Activated CD8-positive, alpha-beta memory T cell treated with anti-CD3 and anti-CD28 coated beads for 4 hours (primary cell): ENCODE measurements at places on chromosomes 5 and 9.

GRCh38 chr5:172788771-172789686 is 18.0 kb upstream of the DUSP1 start:
- DNase-seq: no peak

GRCh38 chr5:81305785-81306184 is 4.4 kb downstream of the ZCCHC9 start:
- DNase-seq: no peak

DNA sequence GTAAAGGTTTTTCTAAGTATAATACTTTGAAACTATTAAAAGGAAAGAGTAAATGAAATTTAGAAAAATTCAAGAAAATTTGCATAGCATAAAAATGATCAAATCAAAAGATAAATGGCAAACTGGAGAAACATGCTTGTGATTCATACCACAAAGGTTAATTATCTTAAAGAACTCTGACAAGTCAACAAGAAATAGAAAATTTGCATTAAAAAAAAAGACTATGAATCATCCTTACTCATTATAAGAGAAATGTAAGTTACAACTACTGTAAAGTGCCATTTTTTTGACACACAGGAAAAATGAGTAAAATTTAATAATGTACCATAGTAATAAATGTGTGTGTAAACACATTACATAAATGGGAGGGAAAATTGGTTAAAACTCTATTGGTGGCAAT is 624.4 kb upstream of the C9orf72 start:
- DNase-seq: no peak

- no peak for DNase-seq
These were observed 5.4 kb upstream of the ANXA1 start for GRCh38 chr9:73146111-73146815.

DNA sequence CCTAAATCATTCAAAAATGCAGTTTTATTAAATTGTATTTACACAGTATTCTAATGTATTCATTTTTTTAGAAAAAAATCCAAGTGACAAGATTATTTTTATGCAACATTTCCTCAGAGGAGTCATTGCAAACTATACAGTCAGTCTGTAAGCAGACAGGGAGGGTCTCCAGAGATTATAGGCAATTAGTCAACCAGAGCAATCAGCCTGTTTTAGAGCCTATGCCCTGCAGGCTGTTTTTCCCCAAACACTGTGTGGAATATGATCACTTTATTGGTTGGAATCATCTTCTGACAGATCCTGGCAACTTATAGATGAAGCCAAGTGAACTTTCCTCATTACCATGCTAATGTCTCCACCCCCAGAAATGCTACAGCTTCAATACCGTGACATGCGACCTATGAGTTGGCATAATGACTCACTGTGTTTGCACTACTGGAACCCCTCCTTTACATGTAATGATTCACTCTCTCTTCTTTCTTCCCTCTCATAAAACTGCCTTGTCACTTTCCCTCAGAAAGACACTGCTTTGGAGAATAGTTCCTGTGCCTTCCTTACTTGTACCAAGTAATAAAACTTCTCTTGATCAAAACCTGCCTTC is 577.7 kb upstream of the FTMT start:
- DNase-seq: no peak

DNA sequence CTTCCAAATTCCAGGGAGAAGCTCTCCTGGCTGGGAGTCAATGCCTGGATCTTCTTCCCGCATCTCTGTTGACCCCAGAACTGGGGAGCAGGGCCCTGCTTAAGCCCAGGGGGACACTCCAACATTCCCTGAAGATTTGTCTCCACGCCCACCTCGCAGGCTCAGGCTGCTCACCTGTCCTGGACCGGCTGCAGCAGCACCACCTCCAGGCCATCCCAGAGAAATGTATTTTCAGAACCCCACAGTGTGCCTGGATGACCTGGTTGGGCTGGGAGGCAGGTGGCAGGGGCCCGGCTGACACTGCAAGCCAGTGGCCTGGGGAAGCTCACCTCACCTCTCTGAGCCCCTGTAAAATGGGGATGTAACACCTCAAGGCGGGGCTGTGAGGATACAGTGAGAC is 27.1 kb upstream of the ZBTB43 start:
- no peak for DNase-seq

GRCh38 chr9:2116073-2116472 is 100.9 kb downstream of the SMARCA2 start:
- DNase-seq: no peak

DNA sequence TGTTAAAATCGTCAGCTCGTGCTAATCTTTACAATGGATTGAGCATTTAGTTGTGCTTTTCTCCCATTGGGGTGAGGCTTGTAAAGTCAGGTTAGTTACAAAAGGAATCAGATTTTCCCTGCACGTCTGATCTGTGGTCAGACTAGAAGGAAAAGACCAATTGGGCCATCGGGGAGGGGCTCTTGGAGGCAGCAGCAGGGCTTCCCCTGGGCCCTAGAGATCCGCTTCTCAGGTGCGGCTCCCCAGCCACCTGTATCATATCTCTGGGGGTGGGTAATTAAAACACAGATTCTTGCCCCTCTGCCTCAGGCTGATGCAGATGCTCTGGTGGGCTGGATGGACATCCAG is 200.3 kb downstream of the HSPA4 start:
- DNase-seq: no peak

DNA sequence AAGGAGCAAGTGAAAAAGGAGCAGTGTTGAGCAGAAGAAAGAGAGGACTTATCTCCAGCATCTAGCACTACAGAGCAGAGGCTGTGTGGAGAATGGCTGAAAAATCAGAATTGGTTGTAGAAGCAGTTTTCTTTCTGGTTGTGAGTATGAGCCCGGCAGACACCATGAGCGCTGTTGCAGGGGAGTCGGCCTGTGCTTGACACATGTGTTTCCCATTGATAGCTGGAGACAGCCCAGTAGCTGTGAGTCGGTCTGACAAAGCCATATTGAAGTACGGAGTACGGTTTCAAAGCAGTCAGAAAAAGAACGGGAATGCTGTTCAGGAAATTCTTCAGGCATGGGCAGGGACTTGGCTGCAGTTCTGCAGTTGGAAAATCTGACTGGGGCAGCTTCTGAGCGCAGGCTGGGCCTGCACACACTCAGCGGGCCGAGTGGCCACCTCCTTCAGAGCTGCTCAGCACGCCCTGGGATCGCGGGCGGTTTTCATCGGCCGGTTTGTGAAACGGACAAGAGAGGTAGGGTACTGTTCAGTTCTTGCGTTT is at the start of gene SGCD:
Gene SGCD, plus strand, starts transcription at position 447 of the 542 bp plus-strand sequence.
- no peak for DNase-seq

GRCh38 chr9:7970681-7971330 is 171.2 kb upstream of the DMAC1 start:
- DNase-seq: no peak

DNA sequence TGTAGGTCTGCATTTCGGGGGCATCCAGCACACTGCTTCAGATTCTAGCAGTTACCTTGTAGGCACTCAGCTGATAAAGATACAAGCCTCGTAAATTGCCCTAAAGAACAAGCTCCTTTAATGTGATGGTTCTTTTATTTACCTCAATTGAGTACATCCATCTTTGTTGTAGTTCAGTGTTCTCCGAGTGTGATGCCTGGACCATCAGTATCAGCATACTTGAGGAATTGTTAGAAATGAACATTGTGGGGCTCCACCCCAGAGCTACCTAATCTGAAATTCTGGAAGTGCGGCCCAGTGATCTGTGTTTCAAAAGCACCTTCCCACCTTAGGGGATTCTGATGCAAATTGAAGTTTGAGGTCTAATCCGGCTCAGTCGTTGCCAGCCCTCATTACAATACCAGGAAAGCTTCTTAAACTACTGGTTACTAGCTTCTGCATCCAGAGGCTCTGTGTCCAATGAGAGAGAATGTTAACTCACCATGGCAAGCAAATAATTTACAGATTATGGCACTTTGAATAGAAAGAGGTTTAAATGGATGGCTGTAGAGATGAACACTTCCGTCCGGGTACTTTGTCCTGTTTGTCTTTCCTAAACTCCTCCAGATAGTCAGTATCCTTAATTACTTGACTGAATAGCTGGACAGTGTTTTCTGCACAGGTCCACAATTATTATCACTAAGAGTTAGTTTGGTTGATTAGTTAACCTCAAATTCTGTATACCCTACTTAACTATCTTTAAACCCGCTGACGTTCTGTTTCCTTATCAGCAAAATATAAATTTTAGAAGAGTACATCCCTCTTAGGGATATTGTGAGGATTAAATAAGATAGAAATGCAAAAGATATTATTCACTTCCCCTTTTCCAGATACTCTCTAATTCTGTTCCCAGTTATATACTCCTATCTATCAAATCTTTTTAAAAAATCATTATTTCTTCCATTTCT is 47.9 kb downstream of the RAI14 start:
- no peak for DNase-seq

GRCh38 chr9:100639854-100640253 is 62.0 kb downstream of the CAVIN4 start:
- no peak for DNase-seq

DNA sequence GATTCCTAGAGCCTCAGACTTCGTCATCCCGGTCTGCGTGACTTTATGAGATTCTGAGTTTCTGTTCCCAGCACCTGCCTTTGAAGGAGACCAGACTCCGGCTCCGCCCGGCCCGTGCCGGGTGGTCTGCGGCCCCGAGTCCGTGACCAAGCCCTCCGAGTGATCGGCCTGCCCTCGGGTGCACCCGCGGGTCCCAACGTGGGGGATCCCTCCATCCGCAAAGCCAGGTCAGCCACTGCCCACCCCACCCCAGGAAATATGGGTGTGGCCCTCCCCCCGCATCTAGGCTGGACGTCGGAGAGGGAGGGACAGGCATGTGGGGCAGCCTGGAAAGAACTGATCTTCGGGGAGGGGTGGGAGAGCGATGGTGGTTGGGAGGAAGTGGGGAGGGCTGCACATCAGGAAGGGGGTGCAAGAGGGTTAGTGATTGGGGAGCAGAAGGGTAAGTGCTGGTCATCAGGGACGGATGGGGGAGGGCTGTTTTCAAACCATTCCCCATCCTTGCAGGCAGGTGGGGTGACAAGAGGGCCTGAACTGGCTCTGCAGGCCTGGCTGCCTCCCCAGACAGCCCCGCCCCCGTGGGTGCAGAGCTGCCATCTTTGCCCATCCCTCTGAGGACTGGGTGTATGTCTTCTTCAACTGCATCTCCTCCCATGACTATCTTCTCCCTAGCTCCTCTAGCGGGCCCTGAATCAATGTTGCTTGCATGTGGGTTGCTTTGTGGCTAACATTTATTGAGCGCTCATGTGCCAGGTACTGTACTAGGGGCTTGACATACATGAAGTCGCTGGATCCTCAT is 747 bp downstream of the LRSAM1 start:
- peak; percentile 25 for DNase-seq

DNA sequence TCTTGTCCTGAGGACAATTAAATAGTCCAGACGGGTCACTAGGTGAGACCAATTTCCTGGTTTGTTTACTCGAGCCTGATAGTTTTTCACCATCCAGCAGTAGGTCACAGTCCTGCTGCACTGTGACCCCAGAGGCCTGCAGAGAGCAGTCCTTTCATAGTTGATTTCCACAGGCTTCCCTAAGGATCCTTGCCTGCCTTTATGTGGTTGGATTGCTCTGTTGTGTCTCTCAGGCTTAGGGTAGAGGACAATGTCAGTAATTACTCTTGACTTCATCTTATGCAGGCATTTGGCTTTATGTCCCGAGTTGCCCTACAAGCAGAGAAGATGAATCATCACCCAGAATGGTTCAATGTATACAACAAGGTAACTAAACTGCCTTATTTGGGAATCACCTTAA is 9.0 kb upstream of the CATSPER3 start:
- DNase-seq: no peak

- DNase-seq: no peak
These were observed 63.8 kb upstream of the ASS1 start for GRCh38 chr9:130380920-130381469.

DNA sequence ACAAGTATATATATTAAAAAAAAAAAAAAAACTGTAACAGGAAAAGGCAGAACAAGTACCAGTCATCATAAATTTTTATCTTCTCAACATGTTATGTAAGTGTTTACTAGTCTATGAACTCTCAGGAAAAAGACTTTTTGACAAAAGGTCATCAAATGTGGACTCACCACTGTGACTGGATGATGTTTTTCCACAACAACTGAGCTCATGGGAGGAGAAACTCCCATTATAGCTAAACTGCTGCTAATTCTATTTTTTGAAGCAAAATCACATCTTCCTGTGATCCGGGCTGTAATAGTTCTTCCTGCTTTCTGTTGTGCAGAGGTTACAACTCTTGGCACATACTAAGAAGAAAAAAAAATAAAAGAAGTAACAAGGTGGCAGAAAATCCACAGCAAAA is 39.6 kb downstream of the POC5 start:
- DNase-seq: no peak

DNA sequence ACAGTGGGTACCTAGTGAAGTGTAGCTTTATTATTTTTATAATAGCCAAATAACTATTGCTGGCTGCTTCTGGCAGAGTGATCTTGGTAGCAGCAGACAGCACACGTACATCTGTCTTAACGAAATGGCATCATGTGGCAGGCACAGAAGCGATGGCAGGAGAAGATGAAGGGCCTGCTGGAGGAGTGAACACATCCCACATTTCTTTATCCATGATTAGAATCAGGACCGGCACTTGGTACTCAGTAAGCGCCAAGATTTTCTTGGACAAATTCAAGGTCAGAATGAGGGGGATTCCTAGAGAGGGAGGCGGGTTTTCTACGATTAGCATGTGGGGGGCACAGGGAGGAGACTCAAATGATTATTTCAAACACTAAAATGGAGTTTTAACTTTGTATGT is 23.0 kb upstream of the ZNF366 start:
- no peak for DNase-seq

DNA sequence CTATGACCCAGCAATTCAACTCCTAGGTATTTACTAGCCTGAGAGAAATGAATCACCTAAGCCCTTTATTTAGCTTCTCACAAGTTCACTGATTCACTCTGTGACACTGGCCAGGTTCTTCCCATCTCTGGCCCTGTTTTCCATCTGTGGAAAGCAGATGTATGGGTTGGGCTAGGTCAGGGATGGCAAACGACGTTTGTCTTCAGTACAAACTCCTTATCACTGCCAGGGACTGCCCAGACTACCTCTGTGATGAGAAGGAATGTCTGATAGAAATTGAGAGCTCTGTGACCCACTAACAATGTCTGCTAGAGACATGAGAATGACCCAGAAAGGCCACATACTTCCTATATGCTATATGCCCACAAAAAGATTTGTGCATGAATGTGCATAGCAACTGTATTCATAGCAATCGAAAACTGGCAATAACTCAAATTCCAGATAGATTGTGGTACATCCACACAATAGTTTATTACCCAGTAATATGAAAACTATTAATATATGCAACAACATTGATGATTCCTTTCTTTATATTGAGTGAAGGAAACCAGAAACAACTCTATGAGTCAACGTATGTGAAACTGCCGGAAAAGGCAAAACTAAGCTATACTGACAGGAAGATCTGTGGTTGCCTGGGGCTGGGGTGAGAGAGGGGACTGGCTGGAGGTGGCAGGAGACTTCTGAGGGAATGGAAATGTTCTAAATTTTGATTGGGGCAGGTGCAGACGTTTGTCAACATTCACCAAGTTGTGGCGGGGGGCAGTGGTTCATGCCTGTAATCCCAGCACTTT is 32.0 kb upstream of the ADAM19 start:
- peak; percentile 55 for DNase-seq

DNA sequence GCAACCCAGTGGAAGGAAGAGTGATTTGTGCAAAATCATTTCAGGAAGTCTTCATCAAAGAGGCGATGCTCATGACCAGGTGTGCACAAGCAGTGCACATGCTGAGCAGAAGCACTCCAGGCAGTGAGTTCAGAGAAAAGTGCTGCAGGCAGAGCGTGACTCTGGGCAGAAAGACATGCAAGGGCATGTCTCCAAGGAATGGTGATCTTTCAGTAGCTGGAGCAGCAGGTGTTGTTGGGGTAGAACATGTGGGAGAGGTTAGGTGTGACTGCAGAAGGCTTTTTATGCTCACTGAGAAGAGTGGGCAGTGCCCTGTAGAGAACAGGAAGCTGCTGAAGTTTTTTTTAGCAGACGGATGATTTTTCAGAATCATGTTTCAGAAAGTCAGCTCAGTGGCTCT is 545.4 kb upstream of the TLE4 start:
- no peak for DNase-seq
